Glutamatergic neuron (in vitro differentiated cells): ENCODE measurements at places on chromosomes 12 and 14.
A peak's percentile ranks its signal among the peaks of the same experiment; 100 is the strongest.

DNA sequence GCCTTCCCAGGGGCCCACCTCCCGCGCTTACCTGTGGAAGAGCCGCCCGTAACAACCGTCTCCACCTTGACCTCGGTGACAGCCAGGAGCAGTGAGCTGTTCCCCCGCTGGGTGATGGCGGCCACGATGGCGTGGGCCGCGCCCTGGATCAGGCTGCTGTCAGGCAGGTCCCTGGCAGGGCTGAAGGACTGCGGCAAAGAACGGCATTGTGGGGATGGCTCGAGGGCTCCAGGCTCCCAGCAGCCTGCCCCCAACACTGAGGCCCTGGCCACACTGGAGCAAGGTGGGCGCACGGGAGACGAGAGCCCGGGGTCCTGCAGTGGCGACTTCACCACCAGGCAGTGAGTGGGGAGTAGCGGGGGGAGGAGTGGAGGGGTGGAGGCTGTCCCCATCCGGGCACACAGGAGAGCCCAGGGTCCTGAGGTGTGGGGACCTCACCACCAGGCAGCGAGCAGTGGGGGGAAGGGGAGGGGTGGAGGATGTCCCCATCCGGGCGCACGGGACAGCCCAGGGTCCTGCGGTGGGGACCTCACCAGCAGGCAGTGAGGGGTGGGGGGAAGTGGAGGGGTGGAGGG is 25.0 kb downstream of the JAG2 start:
- DNase-seq = peak; percentile 16

DNA sequence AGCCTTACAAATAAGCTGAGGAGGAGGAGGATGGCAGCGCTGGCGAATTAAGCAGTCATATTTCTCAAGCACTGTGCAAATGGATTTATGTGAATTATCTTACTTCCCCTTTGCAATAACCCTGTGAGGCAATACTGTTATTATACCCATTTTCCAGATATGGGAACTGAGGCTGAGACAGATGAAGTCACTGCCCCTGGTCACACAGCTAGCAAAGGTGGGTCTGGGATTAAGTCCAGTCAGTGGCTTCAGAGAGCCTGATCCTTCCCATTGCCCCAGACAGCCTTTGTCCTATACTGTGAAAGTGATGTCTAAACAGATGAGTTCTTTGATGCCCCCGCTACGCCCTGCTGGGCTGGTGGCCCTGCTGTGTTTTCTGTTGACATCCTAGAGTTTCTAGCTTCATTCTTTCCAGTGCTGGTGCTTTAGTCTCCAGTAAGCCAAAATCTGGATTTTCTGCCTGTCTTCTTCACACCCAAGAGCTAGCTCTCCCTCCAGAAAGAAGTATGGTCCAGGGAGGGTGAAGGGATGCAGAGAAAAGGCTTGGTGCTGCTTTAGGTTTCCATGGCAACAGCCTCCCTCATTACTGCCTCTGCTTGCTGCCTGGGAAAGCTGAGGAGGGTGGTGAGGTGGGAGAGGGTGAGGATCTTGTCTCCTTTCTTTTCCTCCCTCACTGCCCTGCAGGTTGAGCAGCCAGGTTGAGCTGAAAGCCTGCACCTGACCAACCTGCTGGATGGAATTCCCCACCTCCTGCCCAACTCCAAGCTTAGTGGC is 30.7 kb downstream of the TMEM63C start:
- no peak for DNase-seq

- no peak for DNase-seq
Observed at GRCh38 chr14:61479746-61480502, 158.5 kb downstream of the PRKCH start.

DNA sequence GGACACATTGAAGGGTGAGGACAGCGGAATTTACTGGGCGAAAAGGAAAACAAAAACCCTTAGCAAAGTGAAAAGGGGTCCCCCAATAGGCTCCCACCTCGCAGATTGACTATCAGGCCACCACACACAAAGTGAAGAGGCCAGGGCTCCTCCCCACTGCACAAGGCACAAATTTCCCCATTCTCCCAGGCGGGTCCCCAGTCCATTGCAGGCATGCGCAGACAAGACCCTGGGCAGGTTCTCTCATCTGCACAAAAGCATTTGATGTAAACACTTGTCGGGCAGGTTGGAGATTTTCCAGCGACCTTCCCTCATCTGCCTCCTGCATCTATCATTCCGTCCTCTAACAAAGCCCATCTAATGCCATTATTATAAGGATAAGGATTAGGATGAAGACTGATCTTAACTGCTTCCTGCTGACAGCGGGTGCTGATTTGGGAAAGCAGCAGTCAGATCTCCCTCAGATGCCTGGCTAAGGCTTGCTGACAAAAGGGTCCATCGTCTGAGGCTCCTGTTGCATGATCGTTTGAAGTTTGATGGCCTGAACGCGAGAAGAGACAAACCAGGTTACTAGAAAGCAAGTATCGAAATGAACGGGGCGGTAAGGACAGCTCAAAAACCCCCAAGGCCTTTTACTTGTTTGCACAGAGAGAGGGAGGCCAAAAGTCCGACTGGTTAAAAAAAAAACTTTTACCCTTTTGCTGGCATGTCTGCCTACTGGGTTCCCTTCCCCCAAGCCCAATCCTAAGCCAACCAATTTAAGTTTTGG is 14.4 kb downstream of the ASCL4 start:
- DNase-seq = no peak

DNA sequence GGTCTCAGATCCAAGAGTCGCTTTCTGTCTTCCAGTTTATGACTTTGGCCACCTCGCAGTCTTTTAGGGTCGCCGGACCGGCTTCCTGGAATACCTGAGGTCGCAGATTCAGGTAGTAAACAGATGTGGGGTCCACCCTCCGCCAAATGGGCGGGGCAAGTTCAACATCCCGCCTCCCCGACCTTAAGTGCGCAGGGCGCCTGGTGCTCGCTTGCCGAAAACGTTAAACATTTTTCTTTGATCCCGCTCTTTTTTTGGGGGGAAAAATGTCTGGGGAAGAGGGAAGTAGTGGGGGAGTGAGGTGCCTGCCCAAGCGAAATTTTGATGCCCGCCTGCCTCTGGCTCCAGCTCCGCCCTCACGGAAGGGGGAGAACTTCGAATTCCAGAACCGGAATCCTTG is 73.9 kb upstream of the TBX5 start:
- no peak for DNase-seq
